ENCODE measurements at places on chromosomes 12 and 14. TPM values are rescaled to one million over a fixed set of nuclear protein-coding genes. Genes with fewer than 3 reads are reported as not detected.
A peak's percentile ranks its signal among the peaks of the same experiment; 100 is the strongest.

Gene FOXA1
- total RNA-seq, result 6.5 TPM

Gene KRT74
- total RNA-seq, result 14.1 TPM

Gene PTPRB
- 2.0 TPM for total RNA-seq

Gene MRPL51
- 28.0 TPM for total RNA-seq

Gene RNASE3
- not detected for total RNA-seq

Gene CCDC196
- total RNA-seq, result not detected

Gene TSHR
- total RNA-seq, result not detected

Gene JPH4
- total RNA-seq, result 0.30 TPM

Gene C12orf54
- total RNA-seq, result not detected

Gene LTB4R2
- total RNA-seq, result 131 TPM

Gene SSPN
- 13.3 TPM for total RNA-seq

Gene P2RX2
- total RNA-seq, result not detected

Gene DEGS2
- 130 TPM for total RNA-seq

Gene SERPINA10
- not detected for total RNA-seq

Gene PPM1H
- total RNA-seq, result 2.3 TPM

Gene VWF
- 91.7 TPM for total RNA-seq

Gene FGD4
- total RNA-seq, result 42.6 TPM

DNA sequence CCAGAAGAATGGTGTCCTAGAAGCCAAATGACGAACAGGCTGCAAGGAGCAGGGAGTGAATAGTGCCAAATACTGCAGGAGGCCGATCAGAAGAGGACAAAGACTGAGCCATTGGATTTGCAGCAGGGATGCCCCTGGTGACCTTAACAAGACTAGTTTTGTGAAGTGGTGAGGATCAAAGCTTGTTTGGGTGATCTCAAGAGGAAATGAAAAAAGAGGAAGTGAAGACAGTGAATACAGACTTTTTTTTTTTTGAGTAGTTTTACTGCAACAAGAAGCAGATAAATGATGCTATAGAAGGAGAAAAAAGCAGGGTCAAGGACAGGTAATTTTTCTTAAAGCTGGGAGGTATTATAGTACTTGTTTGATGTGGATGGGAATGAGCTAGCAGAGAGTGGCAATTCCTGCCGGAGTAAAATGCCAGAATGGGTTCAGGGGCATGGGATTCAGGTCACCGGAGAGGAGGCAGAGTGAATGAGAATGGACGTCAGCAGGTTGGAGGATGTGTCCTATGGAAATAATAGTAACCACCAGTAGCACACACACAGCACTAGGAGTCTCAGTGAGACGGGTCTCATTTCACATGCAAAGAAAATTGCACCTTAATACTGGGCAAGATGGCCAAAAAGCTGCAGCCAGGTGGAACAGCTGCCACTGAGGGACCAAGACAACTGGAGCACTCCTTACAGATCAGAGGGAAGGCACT lies 345.8 kb upstream of the CCDC196 start:
- DNase-seq, result no peak

DNA sequence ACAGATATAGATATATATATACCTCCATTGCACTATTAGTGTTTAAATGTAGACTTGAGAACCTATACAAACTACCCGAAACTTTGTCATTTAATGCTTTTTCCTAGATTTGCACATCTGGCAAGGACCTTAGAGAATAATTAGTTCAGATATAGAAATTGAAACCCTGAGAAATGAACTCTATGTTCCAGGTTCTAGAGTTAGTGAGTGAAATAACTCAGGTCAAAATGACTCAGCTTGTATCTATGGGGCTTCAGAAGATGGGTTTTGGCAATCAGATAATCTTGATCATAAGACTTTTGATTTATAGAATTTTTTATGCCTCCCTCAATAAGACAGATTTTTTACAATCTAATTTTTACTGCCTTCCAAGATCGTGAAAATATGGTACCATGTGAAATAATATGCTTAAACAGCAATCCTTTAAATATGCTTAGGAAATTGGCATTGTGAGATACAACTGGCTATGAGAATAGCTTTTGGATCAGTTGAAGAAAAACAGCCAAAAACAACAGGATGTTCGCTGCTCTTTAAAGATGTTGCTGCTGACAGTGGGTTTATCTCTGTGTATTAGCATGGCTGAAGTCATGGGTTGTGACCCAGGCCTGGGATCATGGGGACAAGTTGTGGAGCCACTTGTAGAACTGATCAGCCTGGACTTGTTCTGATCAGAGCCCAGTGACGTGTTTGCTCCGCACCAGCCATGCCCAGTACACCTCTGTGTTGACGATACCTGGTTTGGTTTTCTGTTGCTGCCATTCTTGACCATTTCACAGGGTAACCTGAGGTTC lies 63.6 kb downstream of the TTLL5 start:
- DNase-seq, result no peak

DNA sequence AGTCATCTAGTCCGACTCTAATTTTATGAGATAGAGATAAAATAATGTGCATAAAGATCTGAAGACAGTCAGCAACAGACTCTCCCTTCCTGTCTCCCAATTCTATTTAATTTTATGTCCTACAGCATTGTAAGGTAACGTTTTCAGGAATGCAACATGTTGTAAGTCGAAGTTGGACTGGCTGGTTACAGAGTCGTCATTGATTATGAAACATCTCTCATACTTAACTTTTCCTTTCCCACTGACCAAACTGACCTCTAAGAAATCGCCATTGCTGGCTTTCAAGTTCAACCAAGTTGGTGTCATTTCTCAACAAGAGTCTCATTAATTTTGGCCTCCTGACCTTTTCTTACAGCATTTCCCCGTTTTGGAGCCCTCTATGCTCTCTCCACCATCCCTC lies 4.9 kb upstream of the RIC8B start:
- no peak for DNase-seq

DNA sequence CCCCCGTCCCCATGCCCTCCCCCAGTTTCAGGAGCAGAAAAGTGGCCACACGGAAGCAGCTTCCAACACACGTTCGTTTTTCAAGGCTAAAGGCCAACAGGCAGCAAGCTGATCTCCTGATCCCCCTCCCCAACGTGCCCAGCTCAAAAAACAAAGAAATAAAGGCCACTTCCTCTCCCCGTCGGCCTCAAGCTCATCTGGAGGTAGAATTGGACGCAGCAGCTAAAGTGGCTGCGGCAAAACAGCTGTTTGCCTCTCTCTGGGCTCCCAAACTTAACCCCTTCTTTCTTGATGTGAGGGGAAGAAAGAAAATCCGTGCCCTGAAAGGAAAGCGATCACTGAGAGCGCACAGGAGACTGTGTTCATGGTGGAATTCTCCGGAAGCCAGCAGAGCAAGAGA lies 66.3 kb downstream of the SCARB1 start:
- DNase-seq, result no peak

GRCh38 chr12:1499351-1499750 lies 95.0 kb downstream of the FBXL14 start:
- DNase-seq, result no peak

DNA sequence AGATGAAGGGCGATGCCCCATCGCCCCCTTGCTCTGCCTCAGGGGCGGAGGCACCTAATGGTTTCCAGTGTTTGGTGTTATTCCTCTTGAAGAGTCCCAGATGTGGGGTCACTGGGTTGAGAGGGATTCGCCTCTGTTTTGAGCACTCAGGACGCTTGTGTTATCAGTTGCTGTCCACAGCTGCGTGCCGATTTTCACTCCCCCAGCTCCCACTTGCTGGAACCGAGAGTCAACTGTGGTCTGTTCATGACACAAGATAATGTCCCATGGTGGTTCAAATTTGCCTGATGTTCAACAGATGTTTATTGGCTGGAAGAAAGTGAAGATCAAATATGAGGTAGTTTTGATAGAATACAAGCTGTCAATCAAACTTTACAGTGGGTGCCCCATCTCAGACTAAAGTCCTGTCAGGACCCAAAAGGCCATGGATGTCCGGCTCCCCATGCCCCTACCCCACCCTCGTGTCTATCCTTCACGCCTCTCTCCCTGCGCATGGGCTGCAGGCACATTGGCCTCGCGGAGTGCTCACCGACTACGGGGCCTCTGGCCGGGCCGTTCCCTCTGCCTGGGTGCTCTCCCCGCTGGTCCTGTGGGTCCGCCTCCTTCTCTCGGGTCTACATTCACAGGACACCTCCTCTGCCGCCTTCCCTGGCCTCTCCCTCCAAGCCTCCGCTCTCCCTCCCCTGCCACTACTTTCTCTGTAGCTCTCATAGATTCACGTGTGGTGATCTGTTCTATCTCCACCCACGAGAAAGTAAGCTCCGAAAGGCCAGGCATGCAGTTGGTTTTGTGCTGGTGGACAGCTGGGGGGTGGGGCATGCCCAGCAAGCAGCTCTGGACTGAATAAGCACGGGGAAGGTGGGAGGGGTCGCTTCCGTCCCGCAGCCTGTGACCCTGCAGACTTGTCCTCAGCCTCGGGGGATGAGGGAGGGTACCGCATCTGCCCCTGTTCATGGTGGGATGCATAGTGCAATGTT lies 6.8 kb upstream of the TRAF3 start:
- DNase-seq, result no peak

DNA sequence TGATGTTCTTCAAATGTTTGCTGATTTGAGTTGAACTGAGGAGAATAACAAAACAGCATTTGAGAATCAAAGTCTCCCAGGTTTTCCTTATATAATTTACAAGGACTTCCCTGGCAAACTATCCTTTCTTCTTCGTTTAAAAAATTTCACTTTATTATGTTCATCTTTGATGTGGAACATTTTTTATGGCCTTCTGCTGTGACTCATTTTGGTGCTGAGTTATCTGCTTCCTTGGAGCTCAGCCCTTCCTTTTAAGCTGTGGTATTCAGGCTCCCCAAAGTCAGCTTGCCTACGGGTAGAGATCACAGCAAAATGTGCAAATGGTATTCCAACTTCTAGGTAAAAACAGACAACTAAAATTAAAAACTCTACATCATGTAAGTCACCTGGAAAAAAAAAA lies 1.4 kb upstream of the ANO4 start:
- no peak for DNase-seq

DNA sequence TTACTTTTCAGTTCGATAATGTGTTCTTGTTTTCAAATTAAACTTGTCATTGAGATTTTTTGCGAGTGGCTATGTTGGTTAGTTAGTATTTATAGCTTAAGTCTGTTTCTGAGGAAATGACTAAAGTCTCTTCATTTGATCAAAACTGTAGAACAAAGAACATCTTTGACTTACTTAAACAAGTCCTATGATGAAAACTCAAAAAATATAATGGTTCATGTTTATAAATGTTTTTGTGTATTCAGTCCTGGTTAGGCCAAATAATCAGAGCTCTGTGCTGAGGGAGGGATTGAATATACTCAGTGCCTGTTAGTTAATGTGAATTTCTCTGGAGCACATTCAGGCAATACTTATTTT lies 51.7 kb downstream of the PPFIBP1 start:
- DNase-seq, result no peak

DNA sequence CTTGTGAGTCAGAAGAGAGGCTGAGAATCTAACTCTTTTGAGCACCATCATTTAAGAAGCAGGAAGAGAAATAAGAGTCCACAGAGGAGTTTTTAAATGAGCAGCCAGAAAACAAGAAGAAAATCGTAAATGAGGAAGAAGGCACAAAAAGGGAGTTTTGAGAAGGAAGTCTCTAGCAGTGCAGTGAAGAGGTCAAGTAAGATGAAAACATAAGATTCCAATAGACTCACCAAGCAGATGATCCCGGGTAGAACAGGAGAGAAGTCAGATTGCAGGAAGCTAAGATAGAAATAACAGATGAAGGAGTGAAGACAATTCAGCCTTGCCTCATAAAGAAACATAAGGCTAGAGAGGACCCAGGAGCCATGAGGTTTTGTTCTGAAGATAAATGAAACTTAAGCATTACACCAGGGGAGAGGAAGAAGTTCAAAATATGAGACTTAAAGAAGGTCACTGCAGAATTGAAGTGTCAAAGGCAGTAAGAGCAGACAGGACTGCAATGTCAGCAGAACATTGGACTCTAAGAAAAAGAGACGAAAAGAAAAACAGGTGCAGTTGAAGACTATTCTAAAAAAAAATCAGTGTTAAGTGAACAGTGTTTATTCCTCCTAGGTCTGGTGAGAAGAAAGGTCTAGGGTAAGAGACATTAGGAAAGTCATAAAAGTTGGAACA lies 229.0 kb downstream of the SEC23A start:
- no peak for DNase-seq

GRCh38 chr14:58964598-58964928 lies 223.9 kb upstream of the DAAM1 start:
- no peak for DNase-seq

DNA sequence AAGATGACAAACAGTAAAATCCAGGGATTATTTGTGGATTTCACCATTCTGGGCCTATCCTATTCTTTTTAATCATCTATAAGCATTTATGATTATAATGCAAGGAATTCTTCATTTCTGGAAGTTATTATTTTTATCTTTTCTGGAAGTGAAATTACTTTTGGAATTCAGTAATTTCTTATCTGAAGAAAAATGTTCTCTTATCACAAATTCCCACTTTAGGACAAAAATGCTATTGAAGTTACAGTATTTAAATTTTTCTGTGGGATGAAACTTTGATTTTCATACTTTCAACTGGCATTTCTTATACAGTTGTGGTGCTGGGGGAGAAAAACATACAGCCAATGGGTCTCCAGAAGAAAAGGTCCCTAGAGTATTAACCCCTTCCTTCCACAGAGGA lies 96.0 kb downstream of the CAND1 start:
- no peak for DNase-seq

GRCh38 chr12:21599143-21599999 lies 5.3 kb downstream of the GYS2 start:
- no peak for DNase-seq

DNA sequence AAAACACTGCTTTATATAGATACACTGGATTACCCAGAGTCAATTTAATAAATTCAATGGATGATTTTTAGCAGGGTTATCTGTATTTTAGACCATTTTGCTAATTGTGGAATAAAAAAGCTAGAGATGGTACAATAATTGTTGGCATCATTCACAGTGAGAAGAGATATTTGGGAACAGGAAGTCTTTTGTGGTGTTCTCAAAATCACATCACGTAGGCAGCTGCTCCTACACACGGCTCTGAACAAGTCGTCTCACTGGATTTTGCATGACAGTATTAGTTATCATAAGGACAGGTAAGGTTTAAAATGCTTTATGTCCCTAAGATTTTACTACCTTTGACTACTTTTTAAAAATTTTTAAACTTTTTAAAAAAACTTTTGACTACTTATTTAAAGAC lies 52.0 kb downstream of the PAPLN start:
- DNase-seq, result no peak

GRCh38 chr14:52277552-52277951 lies 10.1 kb downstream of the PTGDR start:
- no peak for DNase-seq

DNA sequence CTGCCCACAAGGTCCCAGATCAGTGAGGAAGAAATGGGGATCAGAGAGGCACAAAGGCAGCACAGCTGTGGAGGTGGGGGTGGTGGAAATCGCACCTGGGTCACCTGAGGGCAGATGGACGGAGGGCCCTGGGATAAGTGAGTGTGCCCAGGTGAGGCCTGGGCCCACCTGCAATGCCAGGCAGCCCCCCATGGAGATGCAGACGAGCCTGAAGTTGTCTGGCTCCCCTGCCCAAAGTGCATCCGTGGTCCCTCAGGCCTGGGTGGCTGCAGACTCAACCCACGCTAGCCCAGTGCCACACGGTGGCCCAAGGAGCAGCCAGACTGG lies 84.9 kb downstream of the NCOR2 start:
- DNase-seq, result no peak

- peak; percentile 65 for DNase-seq
Measured at GRCh38 chr14:26597589-26598080, at the start of gene NOVA1. TSS of gene NOVA1 (minus strand) at chr14:26598033. CDS start at chr14:26597436, 597 bp downstream.

GRCh38 chr12:95944108-95944704 lies 1.1 kb downstream of the AMDHD1 start:
- no peak for DNase-seq

- DNase-seq, result no peak
Measured at GRCh38 chr14:33834466-33835260, 116.2 kb downstream of the EGLN3 start.

All from suprapubic skin (tissue), 4 donors.